ENCODE measurements at places on chromosomes 5 and 9.
A peak's percentile ranks its signal among the peaks of the same experiment; 100 is the strongest.

- no peak for DNase-seq
Measured at GRCh38 chr9:129379181-129379836, 201.2 kb upstream of the IER5L start.

GRCh38 chr5:10057356-10057755, 192.3 kb downstream of the ATPSCKMT start:
- no peak for DNase-seq

DNA sequence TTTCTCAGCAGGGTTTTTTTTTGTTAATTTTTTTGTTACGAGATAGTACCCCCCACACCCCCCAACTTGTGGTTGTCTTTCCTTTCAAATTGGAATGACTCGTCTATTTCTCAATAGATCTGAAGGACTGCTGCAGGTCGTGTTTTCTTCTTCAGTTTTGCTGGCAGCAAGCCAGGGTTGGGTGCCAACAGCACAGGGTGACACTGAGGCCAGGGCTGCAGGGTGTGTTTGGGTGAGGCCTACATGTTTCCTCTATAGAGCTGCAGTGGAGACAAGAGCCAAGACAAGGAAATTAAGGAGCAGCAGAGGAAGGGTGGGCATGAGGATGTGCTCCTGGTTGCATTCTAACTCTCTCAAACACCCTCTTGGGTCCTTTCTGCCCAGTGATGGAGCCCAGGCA, 52.2 kb downstream of the NXNL2 start:
- no peak for DNase-seq

DNA sequence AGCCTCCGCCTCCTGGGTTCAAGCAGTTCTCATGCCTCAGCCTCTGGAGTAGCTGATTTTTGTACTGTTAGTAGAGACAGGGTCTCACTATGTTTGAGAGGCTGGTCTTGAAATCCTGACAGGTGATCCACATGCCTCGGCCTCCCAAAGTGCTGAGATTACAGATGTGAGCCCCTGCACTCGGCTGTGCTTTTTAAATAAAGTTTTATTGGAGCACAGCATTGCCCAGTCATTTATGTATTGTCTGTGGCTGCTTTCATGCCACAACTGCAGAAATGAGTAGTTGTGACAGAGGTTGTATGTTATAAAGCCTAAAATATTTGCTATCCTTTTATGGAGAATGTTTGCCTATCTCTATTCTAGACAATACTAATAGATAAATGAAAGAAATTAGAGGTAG, 169.2 kb downstream of the AOPEP start:
- DNase-seq = no peak

GRCh38 chr5:176784218-176785165, 25.9 kb upstream of the UNC5A start:
- DNase-seq = peak; percentile 79

- DNase-seq = no peak
Measured at GRCh38 chr9:78756813-78757510, 460.0 kb downstream of the PSAT1 start.

DNA sequence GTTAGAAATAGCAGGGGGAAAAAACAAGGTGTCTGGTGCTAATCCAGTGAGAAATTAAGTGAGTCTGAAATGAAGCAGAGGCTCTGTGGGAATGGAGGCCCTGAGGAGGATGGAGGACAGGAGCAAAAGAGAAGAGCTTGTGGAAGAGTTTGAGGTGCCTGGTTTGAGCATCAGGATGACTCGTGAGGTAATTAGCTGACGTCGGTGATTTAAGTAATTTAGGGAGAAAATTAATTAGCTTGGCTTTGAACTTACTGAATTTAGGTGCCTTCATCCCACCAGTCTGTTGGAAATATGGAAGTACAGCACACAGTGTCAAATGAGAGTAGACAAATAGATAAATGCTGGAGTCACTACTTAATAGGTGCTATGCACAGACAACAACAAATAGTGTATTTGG, 103.0 kb upstream of the CDH6 start:
- no peak for DNase-seq

Data from RCC 7860 (cell line).